ENCODE measurements at places on chromosomes 3 and 15. TPM values are rescaled to one million over a fixed set of nuclear protein-coding genes. Genes with fewer than 3 reads are reported as not detected.

DNA sequence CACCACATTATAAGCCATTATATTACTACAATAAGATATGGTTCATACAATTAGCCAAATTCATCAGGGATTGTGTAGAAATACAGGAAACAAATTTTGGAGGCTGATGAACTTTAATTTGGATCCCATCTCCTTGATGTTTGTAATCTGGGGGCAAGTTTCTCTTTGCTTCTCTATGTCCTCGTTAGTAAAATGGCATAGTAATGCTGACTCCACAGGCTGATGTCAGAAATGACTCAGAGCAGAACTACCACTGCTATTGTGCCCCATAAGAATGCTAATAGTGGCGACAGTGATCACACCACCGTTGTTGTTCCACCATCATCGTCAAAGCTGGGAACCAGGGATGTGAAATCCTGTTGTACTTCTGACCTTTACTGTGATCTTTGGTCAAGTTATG is 722.3 kb upstream of the LMCD1 start:
- no peak for ATAC-seq

DNA sequence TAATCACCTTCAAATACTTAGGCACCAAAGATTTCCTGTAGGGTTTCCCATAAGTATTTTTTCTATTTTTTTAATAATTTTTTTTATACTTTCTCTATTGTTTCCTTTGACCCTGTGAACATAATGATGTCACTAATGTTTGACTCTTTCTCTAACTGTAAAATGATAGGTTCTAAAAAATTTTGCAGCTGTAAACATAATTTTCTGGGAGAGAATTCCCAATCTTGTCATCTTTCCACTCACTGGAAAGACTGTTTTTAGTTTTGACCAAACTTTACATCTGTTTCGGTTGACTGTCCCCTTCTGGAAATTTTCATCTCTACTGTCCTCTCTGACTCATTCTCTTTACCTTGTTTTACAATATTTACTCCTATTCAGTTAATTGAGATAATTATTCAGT is 5.5 kb upstream of the EPHA3 start:
- ATAC-seq, result no peak

DNA sequence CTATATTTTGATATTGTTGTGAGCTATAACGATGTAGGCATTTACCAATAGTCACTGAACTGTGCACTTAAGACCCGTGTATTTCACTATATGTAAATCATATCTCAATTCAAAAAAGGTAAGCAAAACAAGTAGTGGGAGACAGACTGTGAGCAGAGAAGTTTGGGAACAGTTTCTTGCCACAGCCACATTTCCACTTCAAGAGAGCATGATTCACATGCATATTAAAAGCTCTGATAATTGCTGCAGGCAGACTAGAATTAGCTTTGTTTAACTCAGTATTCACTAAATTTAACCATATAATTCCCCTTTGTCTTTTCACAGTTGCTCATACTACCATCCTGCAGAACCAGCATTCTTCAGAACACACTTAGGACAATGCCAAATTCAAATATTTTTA is 168.4 kb upstream of the ZNF385D start:
- no peak for ATAC-seq

Gene TRPM1
- not detected for total RNA-seq
